ENCODE measurements at places on chromosomes 4 and X.

DNA sequence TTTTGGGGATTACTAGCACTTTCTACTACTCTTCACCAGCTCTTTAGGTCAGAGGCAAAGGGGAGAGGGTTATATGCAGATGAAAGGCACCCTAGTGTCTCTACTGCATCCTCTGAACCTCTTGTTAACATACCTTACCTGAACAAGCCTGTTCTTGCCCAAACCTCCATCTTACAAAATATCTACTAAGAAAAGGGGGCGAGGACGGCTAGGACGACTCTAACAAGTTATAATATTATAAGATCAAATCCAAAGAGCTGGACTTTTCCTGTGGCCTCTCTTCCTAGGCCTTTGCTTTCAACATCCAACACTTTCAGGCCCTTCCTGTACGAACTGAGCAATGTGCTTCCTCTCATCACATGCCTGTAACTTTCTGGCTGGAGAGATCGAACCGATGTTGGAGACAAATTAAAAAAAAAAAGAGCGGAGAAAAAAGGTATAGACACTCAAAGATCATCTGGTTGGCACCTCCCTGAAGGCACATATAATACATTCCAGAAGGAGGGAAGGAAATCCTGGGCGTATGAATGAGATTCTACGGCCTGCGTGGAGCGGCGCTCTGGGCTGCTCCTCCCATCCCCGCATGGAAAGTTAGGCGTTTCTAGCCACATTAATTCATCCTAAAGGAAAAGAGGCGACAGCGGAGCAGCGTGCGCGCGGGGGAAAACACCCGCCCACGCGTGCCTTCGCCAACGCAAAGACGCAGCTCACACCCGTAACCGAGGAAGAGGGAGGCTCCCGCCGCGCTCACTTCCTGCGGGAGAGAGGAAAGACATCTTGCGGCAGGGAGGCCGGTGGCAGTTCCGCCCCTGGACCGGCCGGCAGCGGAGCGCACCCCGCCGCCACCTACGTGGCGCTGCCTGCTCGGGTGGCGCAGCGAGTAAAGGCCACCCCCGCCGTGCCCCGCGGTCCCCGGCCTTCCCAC, 808 bp downstream of the PRDM5 start:
- peak; percentile 58 for DNase-seq

DNA sequence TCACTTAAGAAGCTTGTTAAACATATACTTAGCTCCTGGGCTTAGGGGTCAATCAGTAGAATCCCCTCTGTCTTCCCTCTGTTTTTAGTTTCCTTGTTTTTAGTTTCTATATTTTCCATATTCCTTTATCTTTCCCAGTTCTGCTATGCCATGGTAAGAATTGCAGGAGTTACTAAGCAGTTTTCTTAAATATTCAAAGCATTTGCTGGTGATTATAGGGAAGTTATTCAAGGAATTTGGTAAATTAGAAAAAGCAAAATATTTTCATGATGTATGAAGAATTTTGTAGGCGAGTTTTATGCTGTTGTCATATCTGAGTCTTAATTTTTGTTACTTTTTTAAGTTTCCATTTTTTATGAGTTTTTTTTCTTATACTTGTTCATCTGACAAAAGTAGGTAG, 91.6 kb upstream of the NUDT6 start:
- no peak for DNase-seq

GRCh38 chrX:40061871-40062524, 35.8 kb downstream of the BCOR start:
- DNase-seq, result no peak

DNA sequence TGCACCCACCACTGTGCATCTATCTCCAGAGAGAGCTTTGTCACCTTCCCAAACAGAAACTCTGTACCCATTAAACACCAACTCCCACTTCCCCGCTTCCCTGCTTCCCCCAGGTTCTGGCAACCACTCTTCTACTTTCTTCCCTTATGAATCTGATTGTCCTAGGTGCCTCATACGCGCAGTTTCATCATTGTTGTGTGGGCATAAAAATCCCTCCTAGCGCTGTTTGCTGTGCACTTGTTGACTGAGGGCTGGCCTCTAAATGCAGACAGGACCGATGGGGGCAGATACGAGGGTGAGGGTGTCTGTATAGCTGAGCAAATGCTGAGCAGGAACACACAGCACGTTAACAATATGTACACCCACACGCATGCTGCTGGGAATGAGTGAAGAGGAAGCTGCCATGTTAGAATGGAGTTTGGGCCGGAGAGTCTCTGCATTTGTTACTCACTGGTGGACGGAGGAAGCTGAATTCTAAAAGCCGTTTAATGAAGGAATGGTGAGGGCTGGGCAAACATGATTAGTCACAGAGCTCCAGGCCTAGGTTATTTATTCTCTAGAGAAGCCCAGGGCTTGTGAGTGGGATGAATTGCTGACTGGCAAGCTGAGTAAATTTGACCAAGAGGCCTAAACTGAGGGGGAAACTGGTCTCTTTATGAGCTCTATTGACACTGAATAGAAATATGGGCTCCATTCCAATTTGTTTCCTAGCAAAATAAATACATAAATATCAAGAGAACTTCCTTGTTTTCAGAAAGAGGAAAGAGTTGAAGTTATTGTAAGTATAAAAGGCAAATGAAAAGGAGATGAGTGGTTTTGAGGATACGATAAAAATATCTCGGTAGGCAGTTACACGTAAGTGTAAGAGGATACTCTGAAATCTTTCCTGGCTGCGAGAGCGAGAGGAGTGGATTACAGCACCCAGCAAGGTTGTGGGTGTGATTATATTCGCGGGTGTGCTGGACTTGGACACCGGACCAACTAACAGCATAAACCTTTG, 95.9 kb upstream of the RPS6KA3 start:
- DNase-seq, result peak; percentile 64

DNA sequence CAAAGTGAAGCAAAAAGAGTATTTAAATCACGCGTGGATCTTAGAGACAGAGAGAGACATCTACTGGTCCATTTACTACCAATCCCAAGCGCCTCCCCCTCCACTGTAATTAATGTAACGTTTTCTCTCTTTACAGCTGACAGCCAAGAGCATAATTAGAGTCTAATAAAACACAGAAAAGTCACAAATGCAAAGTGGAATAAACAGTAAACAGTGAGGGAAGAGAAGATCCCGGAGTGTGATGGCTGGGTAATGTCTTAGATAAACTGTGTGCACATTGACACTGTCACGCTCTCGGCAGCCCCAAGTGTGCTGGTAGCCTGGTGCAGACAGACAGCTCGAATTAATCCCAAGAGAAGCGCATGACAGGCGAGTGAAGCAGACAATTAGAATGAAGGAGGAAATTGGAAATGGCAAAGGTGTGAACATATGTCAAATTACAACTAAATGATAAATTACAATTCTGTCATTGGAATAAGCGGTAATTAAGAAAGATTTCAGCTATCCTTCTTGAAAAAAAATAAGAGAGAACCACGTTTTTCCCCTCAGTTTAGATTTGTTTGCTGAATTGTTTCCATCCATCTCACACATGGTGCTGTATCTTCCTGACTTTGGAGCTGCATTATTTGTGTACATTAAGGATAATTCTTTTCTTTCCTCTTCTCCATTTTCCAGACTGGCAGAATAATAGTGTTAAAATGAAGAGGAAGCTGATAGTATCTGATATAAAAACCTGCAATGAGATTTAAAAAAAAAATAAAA, 100.1 kb downstream of the CXXC4 start:
- no peak for DNase-seq

- DNase-seq, result peak; percentile 29
These were observed 31.1 kb downstream of the CEP44 start for GRCh38 chr4:174314770-174315169.

GRCh38 chr4:90078440-90078839, 48.8 kb upstream of the CCSER1 start:
- no peak for DNase-seq

All from NCI-H226 (cell line).